ENCODE measurements at places on chromosomes 5 and 9. TPM values are rescaled to one million over a fixed set of nuclear protein-coding genes. Genes with fewer than 3 reads are reported as not detected.

DNA sequence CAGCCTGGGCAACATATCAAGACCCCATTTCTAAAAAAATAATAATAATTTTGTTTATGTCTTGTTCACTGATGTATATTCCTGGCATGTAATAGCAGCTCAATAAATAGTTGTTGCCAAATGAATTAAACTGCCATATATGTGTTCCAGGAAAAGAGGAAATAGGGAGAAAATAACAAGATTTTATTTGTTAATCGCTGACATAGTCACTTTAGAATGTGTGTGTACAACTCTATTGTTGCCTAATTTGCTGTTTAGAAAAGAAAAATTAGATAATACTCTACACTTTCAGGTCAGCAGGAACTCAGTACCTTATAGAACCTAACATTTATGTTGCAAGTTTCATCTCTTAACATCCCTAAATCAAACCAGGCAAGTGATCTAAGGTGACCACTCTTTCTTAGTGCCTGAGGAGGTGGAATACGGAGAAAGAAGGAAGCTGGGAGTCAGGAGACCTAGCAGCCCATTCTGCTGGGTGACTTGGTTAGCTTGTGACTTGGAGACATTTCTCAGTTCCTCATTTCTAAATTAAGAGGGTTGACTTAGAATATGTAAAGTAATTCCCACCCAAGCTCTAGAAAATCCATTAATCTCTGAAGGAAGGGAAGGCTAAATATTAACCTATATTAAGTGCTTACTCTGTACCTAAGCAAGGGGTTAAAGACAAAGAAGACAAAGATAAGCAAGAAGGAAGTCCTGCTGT is 110.3 kb upstream of the IQGAP2 start:
- DNase-seq = no peak

GRCh38 chr5:80554646-80555045 is 15.4 kb downstream of the ANKRD34B start:
- DNase-seq = no peak

GRCh38 chr5:116668390-116668789 is 93.8 kb upstream of the SEMA6A start:
- DNase-seq = no peak

DNA sequence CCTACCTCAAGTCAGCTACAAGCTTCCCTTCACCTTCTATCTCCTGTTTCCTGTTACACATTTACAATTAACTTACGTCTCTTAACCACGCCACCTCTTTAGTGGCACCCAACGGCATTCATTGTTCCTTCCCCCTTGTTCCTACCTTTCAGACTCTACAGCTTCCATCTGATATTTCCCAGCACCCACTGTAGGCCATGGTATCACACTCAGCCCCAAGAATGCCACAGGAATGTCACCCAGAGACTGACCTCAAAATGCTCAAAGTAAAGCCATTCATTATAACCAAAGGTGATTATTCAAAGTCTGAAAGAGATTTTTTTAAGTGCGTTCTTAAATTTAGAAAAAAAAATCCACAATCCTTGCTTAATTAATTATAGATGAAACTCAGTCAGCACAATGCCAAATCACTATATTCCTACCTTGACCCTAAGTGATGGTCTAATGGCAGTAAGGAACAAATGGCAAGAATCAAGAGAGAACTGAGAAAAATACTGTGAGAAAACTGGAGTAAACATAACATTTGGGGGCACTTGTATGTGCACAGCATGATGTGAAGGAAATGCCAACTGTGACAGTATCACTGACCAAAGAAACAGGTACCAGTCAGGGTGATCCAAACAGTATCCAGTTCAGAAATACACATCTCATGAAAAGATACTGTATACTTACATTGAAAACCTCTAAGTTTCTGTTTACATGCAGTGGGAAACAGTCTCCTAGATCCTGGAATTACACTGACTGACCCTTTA is 52.1 kb downstream of the CTNND2 start:
- DNase-seq = no peak

Gene LVRN
- 3.3 TPM for polyA plus RNA-seq

Gene KDM4C
- polyA plus RNA-seq = 12.0 TPM

Gene SOWAHA
- 0.11 TPM for polyA plus RNA-seq

Gene GPR150
- polyA plus RNA-seq = not detected

Gene TAF1L
- 0.03 TPM for polyA plus RNA-seq

GRCh38 chr5:41094871-41095270 is 23.7 kb upstream of the MROH2B start:
- no peak for DNase-seq

Gene TMEM215
- 0.54 TPM for polyA plus RNA-seq

DNA sequence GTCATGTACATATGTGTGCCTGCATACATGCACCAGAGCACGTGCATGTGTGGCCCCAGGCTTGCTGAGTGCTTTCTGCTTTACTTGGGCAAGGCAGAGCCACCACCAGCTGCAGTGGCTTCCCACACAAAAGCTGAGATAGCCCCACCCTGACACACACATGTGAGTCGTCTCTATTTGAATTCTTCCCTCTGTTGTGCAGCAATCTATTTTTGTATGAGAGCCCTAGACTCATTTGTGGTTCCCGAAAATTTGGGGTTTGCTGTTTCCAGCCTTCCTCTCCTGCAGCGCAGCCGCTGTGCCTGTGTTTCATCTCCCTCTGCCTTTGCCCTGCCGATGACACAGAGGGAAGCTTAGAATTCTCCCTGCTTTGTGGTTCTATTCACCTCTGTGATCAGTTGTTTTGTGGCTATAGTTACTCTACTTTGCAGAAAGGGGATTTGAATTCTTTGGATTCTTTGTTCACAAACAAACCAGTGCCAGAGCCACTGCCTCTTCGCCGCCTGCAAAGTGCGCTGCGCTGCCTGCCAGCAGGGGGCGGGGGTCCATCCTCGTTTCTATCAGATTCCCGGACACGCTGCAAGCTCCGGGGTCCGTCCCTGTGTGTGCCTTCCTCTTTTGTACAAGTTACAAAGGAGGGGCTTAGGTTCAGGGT is 95.8 kb upstream of the DAP start:
- DNase-seq = no peak
